ENCODE measurements at places on chromosomes 7 and 10.

- no peak for DNase-seq
Observed at GRCh38 chr7:52925332-52925731, 110.1 kb upstream of the POM121L12 start.

DNA sequence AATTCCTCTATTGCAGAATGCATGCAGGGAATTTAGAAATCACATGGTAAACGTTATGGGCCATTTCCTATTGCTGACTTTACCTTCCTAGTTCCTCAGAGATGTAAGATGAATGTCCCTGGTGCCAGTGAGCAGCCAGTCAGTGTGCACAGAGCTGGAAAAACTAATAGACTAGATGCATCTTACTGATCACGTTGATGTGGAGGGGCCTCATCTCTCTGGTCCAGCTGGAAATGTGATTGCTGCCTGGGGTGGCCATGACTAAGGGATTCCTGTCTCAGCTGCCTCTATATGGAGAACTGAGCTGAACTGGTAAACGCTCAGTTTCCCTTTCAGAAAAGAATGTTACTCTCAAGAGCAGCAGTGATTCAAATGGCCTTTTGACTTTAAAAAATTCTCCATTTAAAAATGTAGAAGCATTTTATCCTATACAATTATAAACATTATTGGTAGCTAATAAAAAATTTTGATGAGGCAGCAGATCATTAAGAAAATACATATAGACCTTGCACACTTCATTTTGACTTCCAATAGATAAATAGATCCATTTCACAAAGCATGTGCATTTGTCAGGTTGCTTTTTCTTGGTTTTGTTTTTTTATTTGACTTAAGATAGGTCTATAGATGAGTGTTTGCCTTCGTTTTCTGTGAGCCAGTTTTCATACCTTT is 80.5 kb upstream of the INSYN2A start:
- no peak for DNase-seq

DNA sequence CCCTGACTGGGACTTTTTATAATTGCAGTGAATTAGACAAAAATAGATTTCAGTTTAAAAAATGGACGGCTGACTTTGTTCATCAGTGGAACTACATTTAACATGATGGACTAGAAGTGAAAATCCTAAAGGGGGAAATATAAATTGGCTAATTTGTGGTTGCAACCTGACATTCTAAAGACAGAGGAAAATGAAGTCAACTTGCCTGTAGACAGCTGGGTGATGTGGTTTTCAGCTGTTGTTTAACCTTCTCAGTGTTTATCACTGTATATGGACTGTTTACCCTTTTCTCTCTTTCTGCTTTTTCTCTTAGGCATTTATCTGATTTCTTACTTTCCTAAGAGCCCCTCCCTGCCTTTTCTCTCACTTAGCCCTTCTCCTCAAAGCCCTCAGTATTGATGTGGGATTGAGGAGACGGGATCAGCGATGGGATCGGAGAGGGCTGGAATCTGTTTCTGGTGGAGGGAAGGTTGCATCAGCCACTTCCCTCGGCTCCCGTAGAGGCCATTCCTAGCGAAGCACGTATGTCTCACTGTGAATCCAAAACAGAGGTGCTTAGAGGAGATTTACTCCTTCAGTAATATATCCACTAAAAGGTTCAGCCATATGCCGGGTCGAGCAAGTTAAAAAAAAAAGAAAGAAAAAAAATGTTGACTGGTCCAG is 109.0 kb upstream of the KLF6 start:
- DNase-seq: no peak

DNA sequence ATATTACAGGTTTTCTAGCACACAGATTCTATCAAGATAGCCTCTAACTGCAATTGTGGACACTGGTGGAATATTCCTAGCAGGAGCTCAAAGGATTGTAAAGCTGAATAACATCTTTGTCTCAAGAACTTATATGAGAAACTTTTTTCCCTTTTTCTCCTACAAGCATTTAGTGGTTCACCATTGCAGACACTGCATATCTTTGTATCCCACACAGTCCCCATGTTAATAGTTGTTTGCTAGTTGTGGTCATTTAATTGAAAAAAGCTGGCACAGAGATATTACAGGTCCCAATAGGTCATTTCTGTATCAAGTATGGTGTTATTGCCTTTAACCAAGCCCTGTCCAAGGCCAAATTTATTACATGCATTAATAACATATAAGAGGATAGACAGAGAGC is 226.2 kb upstream of the TCF7L2 start:
- no peak for DNase-seq

DNA sequence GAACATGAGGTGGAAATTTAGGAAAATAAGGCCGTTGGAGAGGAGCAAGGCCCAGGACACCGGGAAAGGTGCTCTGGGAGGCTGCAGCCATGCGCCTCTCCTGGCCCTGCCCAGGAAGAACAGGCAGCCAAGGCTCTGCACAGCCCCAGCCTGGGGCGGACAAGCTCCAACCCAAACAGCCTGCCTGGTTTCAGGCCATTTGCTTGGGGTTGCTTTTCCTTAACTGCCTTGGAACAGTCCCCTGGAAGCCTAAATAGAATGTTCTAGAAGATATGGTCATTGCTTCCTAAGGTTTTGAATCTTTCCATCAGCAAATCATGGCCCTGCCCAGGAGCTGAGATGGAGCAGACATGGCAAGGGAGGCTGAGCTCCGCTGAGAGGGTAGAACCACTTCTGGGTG is 11.0 kb downstream of the VSTM4 start:
- no peak for DNase-seq

- no peak for DNase-seq
Observed at GRCh38 chr7:33399528-33400213, 270.3 kb downstream of the BBS9 start.

DNA sequence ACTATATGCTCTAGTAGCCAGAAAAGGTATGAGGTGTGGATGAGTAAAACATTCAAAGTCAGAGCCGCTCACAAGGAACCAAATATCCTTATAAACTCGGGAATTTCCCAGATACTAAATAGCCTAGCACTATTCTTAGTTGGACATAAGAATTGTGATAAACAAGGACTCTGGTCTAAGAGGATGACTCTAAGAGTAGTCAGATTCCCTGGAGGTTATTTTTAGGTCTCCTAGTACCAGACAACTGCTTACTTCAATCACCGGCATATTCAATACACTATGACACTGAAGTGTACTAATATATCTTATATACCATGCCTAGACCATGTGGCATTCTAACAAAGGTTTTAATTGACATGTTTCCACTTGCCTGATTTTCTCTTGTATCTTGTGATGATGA is 56.5 kb downstream of the LMBR1 start:
- DNase-seq: no peak

DNA sequence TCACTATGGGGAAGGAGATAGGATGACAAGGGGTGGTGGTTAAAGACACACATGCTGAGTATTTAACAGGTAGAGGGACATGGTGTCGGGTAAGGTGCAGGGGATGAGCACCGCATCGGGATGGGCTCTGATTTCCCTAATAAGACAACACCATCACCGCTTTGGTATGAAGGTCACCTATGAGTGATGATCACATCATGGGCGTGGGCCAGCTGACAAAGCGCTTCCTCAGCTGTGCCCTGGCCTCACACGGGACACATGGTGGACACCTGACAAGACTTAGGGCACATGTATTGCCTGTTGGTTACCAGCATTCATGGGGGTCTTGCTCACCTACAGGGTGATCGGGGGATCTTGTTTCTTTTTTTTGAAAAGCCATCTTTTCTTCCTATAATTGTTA is 12.8 kb downstream of the C7orf57 start:
- no peak for DNase-seq

DNA sequence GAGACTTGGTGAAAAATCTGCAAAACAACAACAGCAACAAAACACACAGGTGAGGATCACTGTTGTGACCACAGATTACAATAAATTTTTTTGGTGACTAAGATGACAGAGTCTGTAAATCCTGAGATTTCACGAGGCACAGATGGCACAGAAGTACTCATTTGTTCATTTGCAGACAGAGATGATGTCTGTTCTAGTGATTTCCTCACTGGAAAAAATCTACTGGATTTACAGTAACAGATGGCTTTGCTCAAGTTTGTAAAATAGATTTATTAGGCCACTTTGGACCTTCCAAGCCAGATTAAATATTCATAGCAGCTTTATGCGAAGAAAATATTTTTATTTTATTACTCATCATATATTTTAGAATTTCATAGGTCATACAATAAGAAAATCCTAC is 113.5 kb upstream of the IL6 start:
- DNase-seq: no peak

Data from CD4-positive, alpha-beta memory T cell (primary cell).